ENCODE measurements at places on chromosomes 5 and 9.
A peak's percentile ranks its signal among the peaks of the same experiment; 100 is the strongest.

- DNase-seq = no peak
Measured at GRCh38 chr9:119736491-119737454, 367.5 kb upstream of the BRINP1 start.

DNA sequence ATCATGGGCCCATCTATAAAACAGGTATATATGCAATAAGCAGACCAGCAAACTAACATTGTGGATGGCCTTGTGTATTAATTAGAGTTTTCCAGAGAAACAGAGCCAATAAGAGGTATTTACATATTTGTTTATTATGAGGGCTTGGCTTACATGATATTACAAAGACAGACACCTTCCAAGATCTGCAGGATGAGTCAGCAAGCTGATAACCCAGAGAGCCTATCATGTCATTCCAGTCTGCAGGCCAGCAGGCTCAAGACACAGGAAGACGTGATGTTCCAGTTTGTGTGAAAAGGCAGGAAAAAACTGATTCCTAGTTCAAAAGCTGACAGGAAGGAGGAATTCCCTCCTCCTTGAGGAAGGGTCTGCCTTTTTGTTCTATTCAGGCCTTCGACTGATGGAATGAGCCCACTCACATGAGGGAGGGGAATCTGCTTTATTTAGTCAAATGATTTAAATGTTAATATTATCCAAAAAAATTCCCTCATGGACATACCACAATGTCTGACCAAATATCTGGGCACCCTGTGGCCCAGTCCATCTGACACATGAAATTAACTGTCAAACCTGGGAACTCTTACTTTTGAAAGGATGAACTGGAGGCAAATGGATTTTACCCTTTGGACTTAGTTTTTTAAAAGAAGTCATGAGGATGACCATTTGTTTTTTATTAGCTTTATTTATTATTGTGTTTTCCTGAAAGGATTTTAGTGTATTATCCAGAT, 161.2 kb upstream of the CHD1 start:
- no peak for DNase-seq

- DNase-seq = no peak
Measured at GRCh38 chr5:13439430-13439829, 505.1 kb downstream of the DNAH5 start.

DNA sequence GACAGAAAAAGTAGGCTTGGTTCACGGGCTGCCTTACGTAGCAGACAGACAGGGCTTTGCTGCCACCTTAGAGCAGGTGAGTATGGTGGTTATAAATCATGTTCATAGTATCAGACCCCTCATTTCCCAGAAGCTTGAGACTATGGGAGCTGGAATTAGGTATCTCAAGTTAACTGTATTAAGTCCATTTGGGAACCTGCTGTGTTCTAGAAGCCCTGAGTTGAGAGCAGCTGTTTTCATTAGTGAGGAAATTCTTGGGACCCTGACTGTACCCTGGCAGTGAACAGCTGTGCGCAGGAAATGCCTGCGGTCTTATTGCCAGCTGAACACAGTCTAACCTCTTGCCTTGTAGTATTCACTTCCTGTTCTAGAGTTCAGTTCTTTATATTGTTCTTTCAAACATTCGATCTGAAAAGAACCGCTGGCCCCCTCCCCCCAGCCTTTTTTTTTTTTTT, 29.8 kb downstream of the UGCG start:
- DNase-seq = no peak

DNA sequence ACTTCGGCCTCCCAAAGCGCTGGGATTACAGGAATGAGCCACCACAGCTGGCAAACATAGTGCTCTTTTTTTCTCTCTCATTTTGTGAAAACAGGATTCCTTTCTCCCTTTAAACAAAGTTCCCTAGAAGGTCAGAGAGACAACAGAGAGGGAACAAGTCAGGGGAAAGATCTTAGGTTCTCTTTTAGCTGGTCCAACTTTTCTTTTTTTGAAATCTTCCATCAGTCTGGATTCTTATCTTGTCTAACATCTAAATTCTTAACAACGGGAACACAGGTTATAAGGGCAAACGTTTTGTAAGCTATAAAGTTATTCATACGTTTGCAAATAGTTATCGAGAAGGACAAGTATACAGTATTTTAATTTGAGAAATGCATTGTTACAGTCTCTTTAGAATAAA, 224.1 kb upstream of the TBCA start:
- no peak for DNase-seq

GRCh38 chr9:114805670-114806525, at the start of gene TNFSF15:
Gene TNFSF15 (minus strand): TSS chr9:114806039. CDS start chr9:114806012, 27 bp downstream.
- DNase-seq = peak; percentile 72

GRCh38 chr9:133489253-133490190, 10.6 kb upstream of the SLC2A6 start:
- no peak for DNase-seq

- DNase-seq = no peak
Measured at GRCh38 chr9:80320916-80321315, 749.2 kb downstream of the TLE4 start.

GRCh38 chr5:57033103-57033502, 81.2 kb upstream of the MIER3 start:
- no peak for DNase-seq

GRCh38 chr5:33032271-33033070, 321.4 kb downstream of the NPR3 start:
- no peak for DNase-seq

- DNase-seq = no peak
Measured at GRCh38 chr5:9474219-9475002, 71.5 kb downstream of the SEMA5A start.

DNA sequence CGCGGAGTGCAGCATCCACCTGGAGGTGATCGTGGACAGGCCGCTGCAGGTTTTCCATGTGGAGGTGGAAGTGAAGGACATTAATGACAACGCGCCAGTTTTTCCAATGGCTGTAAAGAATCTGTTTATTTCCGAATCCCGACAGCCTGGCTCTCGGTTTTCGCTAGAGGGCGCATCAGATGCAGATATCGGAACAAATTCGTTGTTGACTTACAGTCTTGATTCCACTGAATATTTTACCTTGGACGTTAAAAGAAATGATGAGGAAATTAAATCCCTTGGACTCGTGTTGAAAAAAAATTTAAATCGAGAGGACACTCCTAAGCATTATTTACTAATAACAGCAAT, 611 bp downstream of the PCDHA3 start:
- DNase-seq = no peak

DNA sequence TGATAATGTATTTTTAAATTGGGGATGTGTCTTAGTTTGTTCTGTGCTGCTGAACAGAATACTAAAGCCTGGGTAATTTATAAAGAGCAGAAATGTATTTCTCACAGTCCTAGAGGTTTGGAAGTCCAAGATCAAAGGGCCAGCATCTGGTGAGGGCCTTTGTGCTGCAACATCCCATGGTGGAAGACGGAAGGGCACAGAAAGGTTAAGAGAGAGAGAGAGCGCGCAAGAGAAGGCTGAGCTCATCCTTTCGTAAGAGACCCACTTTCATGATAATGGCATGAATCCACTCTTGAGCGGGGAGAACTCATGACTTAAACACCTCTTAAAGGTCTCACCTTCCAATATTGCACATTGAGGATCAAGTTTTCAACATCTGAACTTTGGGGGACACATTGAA, 79.1 kb upstream of the GOLM1 start:
- DNase-seq = no peak

DNA sequence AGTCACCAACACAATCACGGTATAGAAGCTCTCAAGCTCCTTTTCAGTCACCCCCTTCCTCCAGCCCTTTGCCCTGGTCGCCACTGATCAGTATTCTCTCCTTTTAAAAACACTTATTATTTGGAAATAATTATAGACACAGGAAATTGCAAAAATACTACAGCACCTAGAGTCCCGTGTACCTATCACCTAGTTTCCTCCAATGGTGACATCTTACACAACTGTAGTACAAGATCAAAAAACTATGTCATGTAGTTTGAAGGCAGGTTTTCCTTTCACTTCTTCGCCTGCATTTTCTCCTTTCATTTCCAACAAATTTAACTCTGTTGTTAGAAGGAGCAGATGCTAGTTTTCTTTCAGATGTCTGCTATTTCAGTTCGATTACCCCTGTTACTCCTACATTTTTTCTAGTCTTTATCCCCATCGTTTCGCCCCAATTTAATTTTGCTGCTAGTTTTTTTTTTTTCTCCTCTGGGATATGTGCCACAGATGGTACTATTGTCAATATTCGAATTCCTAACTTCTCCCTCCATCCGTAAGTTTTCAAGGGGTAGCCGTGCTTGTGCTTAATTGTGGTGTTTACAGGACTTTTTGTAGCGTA, 612 bp upstream of the ATG10 start:
- DNase-seq = no peak

DNA sequence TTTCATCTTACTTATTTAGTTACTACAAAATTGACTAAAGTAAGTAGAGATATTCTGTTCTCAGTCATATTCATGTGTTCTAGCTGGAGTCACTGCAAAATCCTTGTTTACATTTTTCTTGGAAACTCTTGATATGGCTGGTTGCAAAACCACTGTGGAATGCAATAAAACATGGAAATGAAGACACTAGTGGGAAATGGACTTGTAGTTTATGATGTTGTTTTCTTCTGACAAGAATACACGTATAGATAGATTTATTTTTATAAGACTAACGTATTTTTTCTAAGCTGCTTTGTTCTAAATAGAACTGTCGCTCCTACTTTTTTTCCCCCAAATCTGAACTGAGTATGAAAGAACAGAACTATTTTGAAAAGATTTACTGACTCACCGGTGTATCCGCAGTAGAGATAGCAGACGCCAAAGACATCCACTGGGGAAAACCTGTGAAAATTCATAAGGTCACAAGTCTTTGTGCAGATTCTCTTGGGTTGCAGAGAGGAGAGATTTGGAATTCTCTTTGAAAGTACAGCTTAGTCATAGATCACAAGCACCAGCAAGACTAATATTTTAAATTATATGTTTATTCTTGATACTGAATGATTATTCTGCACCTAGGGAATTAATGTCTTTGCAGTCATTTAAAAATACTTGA, 119.6 kb upstream of the TAF11L2 start:
- no peak for DNase-seq

GRCh38 chr5:143561219-143561618, 157.7 kb upstream of the NR3C1 start:
- peak; percentile 79 for DNase-seq

GRCh38 chr9:4742246-4742645, 1.2 kb upstream of the AK3 start:
- DNase-seq = no peak

DNA sequence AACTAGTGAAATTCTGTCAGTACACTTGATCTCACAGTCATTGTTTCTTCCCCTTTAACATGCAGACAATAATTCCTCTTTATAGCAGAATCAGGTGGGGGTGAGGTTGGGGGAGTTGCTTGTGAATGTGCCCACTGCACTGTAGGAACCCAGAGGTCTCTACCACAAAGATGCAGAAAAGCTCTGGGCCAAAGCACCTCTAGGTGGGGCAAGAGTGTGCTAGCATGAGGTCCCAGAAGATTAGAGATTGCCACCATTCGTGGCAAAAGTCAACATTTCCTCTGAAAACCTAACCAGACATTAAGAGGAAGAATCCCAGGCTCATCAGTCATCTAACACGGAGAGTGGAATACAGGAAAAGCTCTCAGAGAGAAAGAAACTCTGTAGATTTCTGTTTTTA, 74.5 kb downstream of the PTCD2 start:
- DNase-seq = no peak

Data from LNCaP clone FGC (cell line).